ENCODE measurements at places on chromosomes 1 and 21. TPM values are rescaled to one million over a fixed set of nuclear protein-coding genes. Genes with fewer than 3 reads are reported as not detected.
A peak's percentile ranks its signal among the peaks of the same experiment; 100 is the strongest.

Gene CLEC20A
- not detected for total RNA-seq

- no peaks in the 10 kb centered on the region for H3K27me3 ChIP-seq
- H3K4me3 ChIP-seq, result no peak overlapping the region
- H3K4me1 ChIP-seq, result no peaks in the 10 kb centered on the region
- H3K27ac ChIP-seq, result no peak overlapping the region
- no peak for DNase-seq
Measured at GRCh38 chr1:238955934-238956333, 430.4 kb upstream of the CHRM3 start.

Gene PGBD5
- total RNA-seq, result not detected

Gene PRRX1
- not detected for total RNA-seq

DNA sequence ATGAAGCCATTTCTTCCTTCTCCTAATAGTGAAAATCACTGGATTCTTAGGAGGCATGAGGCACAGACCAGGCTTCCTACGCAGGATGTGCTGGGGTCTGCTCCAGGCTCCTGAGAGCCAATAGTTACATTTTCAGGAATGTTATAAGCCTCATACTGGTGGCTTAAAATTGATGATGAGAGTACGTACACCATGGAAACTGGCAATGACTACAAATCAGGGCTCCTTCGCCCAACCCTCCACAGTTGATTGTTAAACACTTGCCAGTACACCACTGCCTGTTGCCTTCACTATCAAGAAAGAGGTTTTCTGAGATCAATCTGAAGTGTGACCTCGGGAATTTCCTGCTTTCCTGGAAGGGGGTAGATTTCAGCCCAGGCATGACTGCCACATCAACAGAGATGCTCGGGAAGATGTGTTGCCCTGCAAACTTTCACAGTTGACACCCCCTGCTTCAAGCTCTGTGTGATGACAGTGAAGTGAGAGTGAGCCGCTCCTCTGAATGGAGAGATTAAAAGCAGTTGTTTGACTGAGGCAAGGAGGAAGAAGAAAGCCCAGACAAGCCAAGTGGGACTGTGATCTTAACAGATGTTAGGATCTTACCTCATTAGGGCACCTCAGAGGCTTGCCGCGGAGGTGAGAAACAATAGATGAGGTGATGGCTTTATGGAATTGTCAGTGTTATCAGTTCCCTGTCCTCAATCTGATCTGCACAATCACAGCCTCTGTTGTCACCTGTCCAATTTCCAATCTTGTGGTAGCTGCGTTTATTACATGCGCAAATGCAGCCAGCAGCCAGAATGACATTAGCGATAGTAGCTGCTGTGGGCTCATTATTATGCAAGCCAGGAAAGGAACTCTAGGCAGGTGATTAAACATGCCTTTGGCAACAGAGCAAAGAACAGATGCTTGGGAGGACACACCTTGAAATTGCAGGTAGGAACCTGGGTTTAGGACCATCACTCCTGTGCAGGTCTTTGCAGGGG lies 277.3 kb downstream of the KAZN start:
- DNase-seq, result no peak
- H3K4me3 ChIP-seq, result no peak overlapping the region
- H3K36me3 ChIP-seq, result no peaks in the 10 kb centered on the region

GRCh38 chr21:44720170-44720569 lies 8.8 kb upstream of the TSPEAR start:
- DNase-seq, result no peak
- H3K4me3 ChIP-seq, result no peak overlapping the region
- no peak overlapping the region for H3K27ac ChIP-seq
- H3K27me3 ChIP-seq, result peaks cover 57% of the 10 kb centered on the region
- H3K4me1 ChIP-seq, result peaks cover 11% of the 10 kb centered on the region
- H3K36me3 ChIP-seq, result peaks cover 3% of the 10 kb centered on the region

DNA sequence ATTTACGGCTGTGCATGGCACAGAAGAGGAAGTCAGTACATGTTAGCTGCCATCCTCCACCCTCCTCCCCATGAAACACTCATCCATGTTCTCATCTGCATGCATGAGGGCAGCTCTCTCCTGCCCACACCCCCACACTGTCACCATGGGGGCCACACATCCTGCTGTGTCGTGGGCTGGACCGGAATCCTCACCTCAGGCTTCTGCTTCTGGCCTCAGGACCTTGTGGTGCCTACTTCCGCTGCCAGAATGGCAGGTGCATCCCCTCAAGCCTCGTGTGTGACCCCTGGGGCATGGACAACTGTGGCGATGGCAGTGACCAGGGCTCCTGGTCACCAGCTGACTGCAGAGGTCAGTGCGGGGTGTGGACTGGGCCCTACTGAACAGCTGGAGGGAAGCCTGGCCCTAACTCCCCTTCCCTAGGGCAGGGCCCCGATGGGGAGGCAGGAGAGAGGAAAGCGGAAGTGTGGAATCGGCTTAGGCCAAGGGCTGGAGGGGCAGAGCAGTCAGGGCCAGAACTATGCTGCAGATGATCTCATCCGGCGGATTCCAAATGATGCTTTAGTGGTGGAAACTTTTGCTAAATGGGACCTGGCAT lies 3.8 kb downstream of the LDLRAD2 start:
- DNase-seq, result no peak
- peaks cover 8% of the 10 kb centered on the region for H3K4me1 ChIP-seq
- H3K27ac ChIP-seq, result no peak overlapping the region
- no peak overlapping the region for H3K4me3 ChIP-seq
- H3K27me3 ChIP-seq, result peaks cover 17% of the 10 kb centered on the region

GRCh38 chr1:61158591-61158990 lies 76.2 kb downstream of the NFIA start:
- peaks cover 5% of the 10 kb centered on the region for H3K27me3 ChIP-seq
- H3K36me3 ChIP-seq, result no peaks in the 10 kb centered on the region
- peaks cover 22% of the 10 kb centered on the region for H3K4me1 ChIP-seq
- DNase-seq, result no peak

DNA sequence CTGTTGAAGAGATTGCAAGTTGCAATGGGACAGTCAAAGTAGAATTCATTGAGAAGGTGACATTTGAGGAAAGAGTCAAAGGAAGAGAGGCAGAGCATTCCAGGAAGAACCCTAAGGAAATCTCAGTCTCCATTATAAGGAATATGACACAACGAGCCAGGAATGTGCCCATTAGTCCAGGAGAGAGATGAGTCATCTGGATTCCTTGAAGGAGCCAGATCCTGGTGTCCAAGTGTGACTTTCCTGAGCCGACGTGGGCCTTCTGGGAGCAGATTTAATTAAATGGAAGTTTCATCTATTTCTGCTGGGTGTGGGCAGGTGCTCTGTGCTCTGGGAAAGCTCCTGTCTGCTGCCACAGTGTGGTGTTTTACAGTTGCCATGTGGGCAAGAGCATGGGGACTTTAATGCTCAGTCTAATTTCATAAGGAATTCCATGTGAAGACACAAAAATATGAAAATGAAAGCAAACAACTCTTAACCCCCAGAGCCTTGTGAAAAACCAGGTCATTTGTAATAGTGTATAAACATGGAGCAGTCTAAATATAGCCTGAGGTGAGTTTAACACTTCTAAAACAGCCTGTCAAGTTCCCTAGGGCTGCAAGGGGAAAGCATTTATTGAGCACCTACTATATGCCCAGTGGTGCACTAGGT lies 111.4 kb upstream of the ARTN start:
- H3K4me1 ChIP-seq, result peaks cover 3% of the 10 kb centered on the region
- H3K36me3 ChIP-seq, result peaks cover 26% of the 10 kb centered on the region
- H3K4me3 ChIP-seq, result no peak overlapping the region
- no peaks in the 10 kb centered on the region for H3K27me3 ChIP-seq
- no peak for DNase-seq
- H3K27ac ChIP-seq, result no peak overlapping the region

- H3K27me3 ChIP-seq, result no peaks in the 10 kb centered on the region
- no peak overlapping the region for H3K4me3 ChIP-seq
- no peak overlapping the region for H3K27ac ChIP-seq
- no peak for DNase-seq
- H3K4me1 ChIP-seq, result no peaks in the 10 kb centered on the region
- H3K36me3 ChIP-seq, result no peaks in the 10 kb centered on the region
Measured at GRCh38 chr1:51962486-51963356, 27.8 kb downstream of the RAB3B start.

- H3K27me3 ChIP-seq, result peaks cover 2% of the 10 kb centered on the region
- DNase-seq, result no peak
- H3K36me3 ChIP-seq, result no peaks in the 10 kb centered on the region
- no peak overlapping the region for H3K27ac ChIP-seq
- H3K4me3 ChIP-seq, result no peak overlapping the region
Measured at GRCh38 chr1:213953806-213954205, 34.0 kb upstream of the PROX1 start.

Gene CYP4A11
- not detected for total RNA-seq

DNA sequence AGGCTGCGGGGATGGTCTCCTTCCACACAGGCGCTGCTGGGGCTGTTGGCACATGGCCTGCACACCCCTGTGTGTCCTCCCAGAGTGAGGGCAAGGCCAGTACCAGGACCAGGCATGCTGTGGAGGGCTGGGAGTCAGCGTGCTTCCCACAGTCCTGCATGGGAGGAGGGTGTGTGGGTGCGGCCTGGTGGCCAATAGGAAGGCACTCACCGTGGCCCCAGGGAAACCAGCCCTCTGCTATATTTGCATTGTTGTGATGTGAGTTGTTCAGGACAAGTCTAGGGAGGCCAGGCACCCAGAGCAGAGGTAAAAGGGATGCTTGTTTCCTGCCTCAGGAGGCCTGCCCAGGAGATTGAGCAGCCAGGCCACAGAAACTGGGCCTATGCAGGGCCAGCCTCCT lies 59.5 kb downstream of the S100B start:
- H3K4me1 ChIP-seq, result peaks cover 62% of the 10 kb centered on the region
- peak overlapping the region; percentile 83 for H3K27ac ChIP-seq
- DNase-seq, result no peak

Gene IKBKE
- 85.1 TPM for total RNA-seq

DNA sequence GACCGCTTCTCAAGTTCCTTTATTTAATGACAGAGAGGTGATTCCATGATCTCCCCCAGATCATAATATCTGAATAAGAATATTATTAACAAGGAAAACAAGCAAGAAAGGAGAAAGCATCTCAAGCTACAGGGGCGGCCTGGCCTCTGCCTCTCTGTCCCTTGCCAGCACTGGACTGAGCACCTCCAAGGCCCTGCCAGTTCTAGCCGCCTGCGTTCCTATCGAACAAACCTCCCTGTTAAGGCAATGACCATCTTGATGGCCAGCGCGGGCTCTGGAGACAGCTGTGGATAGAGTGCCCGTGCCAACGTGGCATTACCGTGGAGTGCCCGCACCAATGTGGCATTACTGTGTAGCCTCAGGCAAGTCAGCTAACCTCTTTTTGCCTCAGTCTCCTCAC lies 84.8 kb downstream of the NPHP4 start:
- no peak overlapping the region for H3K27ac ChIP-seq
- DNase-seq, result no peak
- H3K36me3 ChIP-seq, result no peaks in the 10 kb centered on the region
- H3K4me1 ChIP-seq, result no peaks in the 10 kb centered on the region
- no peak overlapping the region for H3K4me3 ChIP-seq

Gene TNFAIP8L2
- total RNA-seq, result 38.4 TPM

GRCh38 chr1:23896491-23896890 lies 16.7 kb downstream of the CNR2 start:
- no peak for DNase-seq
- peaks cover 35% of the 10 kb centered on the region for H3K27me3 ChIP-seq
- no peak overlapping the region for H3K27ac ChIP-seq

DNA sequence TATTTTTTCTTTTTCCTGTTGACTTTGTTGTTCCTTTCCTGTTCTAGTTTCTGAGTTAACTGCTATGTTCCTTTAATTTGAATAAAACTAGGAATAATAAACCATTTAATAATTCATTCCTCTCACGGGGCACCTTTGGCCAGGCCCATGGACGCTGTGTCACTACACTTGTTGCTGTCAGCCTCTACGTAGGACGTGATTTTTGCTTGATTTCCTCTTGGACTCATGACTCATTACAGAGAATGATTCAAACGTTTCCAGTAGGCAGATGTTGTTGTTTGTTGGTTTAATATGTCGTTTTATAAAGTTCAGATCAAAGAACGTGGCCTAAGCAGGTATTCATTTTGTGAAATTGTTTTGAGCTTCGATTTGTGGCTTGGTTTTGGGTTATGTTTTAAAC lies 9.1 kb upstream of the SLC19A1 start:
- peak overlapping the region; percentile 72 for H3K4me3 ChIP-seq
- no peaks in the 10 kb centered on the region for H3K27me3 ChIP-seq
- H3K36me3 ChIP-seq, result no peaks in the 10 kb centered on the region
- H3K27ac ChIP-seq, result peak overlapping the region; percentile 96

DNA sequence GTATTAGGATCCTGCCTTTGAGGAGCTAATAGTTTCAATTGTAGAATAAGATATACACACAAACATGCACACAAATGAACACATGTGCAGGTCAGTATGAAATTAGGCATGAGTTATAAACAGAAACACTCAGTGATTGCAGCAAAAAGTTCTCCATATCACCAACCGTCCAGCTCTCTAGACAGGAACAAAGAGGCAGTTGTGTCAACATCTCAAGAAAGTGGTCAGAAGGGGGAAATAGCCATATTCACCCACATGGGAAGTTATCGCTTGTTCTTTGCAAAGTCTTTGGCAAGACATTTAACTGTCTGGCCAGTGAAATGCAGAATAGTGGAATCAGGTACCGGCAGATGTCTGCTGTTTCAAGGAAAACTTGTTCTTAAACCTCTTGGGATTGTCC lies 29.4 kb upstream of the PIGC start:
- H3K4me1 ChIP-seq, result no peaks in the 10 kb centered on the region
- no peaks in the 10 kb centered on the region for H3K36me3 ChIP-seq
- H3K27me3 ChIP-seq, result peaks cover 6% of the 10 kb centered on the region

DNA sequence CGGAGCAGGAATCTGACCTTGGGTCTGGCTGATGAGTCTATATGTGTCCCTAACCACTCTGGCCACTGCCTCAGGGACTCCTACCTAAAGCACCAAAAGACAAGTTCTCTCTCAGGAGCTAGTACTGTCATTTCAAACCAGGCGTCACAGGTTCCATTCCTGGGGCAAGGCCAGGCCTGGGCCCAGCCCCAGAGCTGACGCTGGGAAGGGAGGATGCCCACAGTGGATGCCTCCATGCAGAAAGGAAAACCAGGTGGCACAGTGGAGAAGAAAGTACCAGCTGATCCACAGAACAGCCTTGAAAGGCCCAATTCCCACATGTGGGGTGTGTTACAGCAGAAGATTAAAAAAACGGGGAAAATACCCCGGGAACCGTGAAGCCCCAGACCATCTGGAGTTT lies 77.4 kb downstream of the DMRTB1 start:
- no peak overlapping the region for H3K4me3 ChIP-seq
- H3K4me1 ChIP-seq, result no peaks in the 10 kb centered on the region
- H3K27ac ChIP-seq, result no peak overlapping the region
- no peaks in the 10 kb centered on the region for H3K36me3 ChIP-seq
- H3K27me3 ChIP-seq, result no peaks in the 10 kb centered on the region
- no peak for DNase-seq

Gene KCNT2
- total RNA-seq, result not detected

Gene LEFTY2
- not detected for total RNA-seq

GRCh38 chr1:43448955-43449707 lies 4.6 kb downstream of the HYI start:
- peaks cover 45% of the 10 kb centered on the region for H3K36me3 ChIP-seq
- DNase-seq, result no peak

All from activated CD4-positive, alpha-beta T cell treated with anti-CD3 and anti-CD28 coated beads, Interleukin-2, amount 10 ng/mL, durations not matched to agents 7 days and 5 days (primary cell).